ENCODE measurements at places on chromosomes 13 and 19.

- DNase-seq: no peak
These were observed 2062.1 kb downstream of the PCDH9 start for GRCh38 chr13:65168026-65168425.

DNA sequence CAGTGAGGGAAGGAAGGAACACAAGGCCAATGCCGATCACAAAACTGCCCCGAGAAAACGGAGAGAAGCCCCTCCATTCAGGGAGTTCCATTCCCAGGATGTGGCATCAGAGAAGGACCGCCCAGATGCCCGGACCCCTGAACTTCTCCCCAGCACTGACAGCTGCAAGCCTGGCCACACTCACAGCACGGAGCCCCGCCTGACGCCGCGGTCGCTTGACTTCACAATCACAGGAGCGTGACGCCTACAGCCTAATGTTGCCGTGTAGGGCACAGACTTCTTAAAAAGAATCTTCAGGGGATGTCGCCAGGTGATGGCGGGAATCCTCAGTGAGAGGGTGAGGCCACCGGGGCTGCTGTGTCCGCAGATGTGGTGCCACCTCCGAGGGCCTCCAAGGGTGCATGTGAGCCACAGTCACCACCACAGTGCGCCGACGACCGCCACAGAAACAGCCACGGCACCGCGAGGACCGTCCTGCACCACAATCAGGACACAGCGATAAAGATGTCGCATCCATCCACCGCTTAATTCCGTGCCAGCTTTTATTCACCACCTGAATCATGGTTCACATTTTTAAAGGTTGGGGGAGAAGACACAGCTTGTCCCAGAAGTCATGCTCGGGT lies 77.2 kb downstream of the SPACA7 start:
- DNase-seq: no peak

- no peak for DNase-seq
These were observed 89.3 kb downstream of the NUFIP1 start for GRCh38 chr13:44899967-44900366.

DNA sequence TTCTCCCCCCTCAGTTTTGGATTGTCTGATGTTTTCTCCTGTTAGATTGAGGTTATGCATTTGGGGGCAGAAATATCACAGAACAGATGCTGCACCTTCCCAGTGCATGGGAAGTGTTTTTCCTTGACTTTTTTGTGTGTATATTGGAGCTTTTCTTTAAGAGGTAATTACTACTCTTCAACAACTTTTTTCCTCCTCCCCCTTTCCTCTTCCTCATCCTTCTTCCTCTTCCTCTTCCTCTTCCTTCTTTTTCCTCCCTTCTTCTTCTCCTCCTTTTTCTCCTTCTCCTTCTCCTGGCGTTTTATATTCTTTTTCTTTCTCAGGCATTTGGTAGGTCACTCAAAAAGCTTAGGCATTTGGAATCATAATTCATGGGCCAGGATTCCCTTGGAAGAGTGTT lies 18.1 kb upstream of the SPATA13 start:
- no peak for DNase-seq
